Activated CD4-positive, alpha-beta T cell treated with anti-CD3 and anti-CD28 coated beads for 24 hours (primary cell): ENCODE measurements at places on chromosomes 11 and 22.

DNA sequence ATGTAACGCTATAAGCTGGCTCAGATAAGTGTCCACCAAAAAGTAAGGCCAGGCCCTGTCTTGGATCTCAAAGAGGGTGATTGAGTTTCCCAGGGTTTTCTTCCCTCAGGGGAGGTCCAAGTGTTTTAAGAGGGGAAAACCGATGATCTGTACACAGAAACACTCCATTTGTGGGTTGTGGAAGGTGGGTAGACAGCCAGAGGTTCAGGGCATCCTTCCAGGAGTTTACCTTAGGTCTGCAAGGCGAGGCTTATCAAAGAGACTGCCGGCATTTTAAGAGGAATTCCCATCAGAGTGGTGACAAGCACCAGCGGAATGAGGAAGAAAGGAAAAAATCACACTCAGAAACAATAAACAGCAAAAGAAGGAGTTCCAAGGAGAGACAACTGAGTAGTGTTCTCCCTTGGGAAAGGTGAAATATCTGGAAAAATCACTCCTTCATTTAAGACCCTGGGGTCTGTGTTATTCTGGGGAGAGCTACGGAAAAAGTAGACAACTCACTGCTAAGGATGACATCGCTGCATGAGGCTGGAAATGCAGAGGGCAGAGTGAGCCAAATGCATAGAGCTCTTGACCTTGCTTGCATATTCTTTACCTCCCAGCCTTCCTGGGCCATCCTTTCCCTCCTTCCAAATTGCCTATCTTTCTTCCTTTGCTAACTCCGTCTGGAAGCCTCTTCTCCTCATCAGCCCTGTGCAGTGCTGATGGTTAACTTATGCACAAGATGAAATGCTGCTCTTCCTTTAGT lies 22.1 kb upstream of the MMP7 start:
- no peak for DNase-seq

DNA sequence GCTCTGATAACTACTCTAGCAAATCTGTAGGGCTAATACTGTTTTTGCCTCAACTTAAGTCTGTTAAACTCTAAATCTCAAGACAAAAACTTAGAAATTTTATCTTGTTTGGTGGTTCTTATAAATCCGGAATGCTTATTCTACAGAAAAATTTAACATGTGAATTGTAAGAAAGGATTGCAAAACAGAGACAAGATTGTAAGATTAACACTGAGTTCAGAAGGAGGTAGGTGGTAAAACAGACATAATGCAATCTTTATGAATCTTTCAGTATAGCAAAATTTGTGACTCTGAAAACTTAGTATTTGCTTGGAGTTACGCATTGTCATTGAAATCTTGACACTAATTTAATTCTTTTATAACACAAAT lies 263.9 kb downstream of the SBF2 start:
- DNase-seq: no peak

DNA sequence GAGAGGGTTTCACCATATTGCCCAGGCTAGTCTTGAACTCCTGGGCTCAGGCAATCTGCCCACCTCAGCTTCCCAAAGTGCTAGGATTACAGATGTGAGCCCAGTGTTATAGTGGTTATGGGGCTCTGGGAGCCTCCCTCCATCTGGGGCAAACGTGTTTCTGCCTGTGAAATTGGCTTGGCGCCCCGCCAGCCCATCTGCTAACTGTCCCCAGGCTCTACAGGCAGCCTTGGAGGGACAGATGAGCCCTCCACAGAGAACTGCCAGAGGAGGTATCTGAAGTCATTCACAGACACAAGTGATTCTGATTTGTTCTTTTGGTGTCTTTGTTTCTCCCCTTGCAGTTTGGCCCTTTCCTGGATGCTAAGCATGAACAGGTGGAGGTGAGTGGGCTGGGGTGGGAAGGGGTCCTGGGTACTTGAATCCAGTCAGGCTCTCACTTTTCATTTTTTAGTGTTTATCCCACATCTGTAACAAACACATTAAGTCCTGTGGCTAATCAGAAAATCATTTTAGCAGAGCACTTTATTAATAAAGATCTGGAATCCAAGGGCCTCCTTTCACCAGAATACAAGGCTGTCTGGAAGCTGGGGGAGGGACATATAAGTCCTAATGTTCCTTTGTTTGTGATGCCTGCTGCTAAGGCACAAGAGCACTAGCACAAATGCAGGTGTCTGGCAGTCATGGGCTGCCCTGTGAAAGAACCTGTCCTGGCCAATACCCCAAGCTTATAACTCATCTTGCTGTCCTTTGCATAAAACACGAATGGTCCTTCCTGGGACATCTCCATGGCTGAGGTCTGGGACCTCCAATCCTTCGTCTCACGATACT lies 25.7 kb upstream of the CDC42EP2 start:
- no peak for DNase-seq

DNA sequence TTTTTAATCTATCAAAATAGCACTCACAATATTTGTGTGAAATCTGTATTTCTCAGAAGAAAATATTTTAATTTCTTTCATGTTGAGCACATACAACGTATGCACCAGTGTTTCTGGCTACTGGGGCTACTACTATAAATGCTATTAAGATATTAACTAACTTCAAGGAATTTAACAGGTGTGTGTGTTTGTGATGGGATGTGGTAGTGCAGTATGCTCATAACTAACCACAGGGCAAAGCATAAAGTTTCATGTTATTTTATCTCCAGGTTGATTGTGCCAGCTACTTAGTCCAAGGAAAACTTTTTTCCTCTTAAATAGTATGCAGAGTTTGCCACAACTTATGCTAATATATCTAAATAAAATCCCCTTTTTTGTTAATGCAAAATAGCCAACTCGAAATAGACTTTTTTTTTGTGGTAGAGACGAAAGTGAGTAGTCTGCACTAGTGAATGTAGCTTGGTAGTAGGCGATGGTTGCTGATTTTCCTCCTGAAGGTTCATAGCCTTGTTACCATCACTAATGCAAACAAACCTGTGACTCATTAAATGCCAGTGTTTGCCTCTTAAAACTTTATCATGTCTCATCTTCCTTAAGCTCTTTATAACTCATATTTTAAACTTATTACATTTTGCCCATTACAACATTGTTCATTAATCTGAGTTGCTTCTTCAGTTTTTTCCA lies 565.5 kb upstream of the ANO3 start:
- no peak for DNase-seq

GRCh38 chr22:48825802-48826520 lies 1001.7 kb downstream of the BRD1 start:
- DNase-seq: no peak

GRCh38 chr11:117384045-117384444 lies 56.4 kb downstream of the CEP164 start:
- DNase-seq: no peak

GRCh38 chr11:4527926-4528325 lies 17.1 kb upstream of the OR52M1 start:
- no peak for DNase-seq

DNA sequence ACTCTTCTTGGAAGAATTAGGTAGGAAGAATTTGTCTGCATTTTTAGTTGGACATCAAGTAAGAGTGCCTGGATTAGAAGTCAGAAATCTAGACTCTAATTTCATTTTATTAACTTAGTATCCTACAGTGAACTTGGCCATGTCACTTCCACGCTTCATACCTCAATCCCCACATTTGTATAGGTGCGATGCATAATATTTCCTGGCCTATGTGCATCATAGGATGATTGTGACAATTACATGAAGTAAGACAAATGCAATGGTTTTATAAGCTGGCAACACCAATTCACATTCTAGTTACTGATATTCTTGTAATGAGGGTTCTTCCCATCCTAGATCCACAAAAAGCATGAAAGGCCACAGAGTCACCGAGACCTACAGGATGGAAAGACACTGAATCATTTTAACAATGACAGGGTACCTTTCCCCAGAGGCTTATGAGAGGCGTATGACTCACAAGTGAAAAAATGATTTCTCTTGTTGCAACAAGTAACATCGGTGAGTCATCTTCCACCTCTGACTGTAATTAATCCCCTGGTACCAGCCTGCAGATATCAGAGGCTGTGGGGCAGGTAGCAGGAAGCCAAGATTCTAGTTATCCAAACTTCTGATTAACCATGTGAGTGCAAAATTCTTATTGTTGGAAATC lies 56.0 kb upstream of the OR5AK2 start:
- no peak for DNase-seq

DNA sequence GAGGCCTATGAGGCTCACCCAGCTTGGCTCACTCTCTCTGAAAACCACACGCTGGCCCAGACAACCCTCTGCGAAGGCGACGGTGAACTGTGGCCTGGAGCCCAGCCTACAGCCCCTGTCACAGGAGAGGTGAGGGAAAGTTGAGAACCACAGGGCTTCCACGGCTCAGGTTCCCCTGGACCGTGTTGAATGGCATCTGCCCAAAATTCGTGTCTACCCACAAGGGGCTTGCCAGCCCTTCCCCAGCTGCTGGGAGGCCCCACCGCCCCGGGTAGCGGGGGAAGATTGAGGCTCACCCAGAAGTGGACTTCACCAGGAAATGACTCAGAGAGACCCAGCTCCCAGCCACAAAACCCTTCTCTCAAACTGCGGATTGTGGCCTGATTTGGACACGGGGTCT lies 197.1 kb downstream of the CTTN start:
- DNase-seq: no peak

DNA sequence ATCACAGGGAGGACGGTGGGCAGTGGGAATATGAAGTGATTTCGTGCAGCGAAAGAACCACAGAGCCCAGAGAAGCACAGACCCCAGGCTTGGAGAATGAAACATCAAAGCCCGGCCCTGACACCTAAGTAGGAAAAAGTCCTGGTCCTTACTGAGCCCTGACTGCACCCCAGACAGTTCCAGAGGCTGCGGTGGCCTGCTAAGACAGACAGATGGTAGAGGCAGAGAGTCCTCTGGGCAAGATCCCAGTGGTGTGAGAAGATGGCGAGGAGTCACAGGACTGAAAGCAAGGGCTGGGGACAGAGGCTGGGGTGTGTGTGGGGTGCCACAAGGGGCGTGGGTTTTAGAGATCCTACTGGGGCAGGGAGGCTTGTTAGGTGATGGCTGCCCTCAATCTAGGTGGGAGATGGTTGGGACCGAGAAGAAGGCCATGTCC lies 3.7 kb downstream of the CBX6 start:
- no peak for DNase-seq

DNA sequence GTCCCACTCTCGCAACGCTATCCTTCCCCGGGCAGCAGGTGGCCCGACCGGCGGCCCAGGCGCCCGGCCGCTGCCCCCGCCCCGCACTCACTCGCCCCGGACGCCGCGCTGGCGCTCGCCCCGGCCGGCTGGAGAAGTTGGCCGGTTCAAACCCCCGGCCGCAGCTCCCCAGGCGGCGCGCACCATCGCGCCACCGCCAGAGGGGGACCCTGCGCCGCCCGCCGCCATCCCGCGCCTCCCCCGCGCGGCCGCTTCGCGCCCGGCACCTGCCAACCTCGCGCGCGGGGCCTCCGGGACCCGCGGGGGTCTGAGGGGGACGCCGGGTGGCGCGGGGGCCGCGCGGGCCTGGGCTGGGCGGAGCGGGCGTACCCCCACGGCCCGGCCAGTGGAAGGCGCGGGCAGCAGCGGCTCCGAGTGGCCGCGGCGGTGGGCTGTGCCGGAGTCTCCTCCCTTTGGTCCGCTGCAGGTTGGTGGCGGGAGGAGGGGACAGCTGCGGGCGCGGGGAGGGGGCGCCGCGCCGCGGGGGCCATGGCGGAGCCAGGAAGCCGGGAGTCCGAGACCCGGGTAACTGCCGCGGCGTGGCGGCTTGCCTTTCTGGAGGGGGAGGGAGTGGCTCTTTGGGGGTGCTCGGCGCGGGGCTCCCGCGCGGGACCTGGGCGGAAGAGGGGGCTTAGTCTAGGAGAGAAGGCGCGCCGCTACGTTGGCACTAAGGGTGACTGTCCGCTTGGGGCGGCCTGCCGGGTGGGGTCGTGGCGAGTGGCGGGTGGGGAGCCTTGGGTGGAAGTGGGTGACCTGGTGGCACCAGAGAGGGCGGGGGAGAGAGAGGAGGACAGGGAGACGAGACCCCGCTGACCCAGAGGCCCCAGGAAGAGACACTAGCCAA lies at the start of the genes MPST and TST:
Gene MPST, plus strand, starts transcription at position 434 of the 883 bp plus-strand sequence. Its CDS starts 95 bp downstream, at position 529.
Gene TST, minus strand, starts transcription at position 139 of the 883 bp plus-strand sequence. CDS start 715 bp downstream, outside the sequence.
- peak; percentile 6 for DNase-seq

GRCh38 chr11:2120359-2121100 lies 18.7 kb downstream of the IGF2 start:
- no peak for DNase-seq

DNA sequence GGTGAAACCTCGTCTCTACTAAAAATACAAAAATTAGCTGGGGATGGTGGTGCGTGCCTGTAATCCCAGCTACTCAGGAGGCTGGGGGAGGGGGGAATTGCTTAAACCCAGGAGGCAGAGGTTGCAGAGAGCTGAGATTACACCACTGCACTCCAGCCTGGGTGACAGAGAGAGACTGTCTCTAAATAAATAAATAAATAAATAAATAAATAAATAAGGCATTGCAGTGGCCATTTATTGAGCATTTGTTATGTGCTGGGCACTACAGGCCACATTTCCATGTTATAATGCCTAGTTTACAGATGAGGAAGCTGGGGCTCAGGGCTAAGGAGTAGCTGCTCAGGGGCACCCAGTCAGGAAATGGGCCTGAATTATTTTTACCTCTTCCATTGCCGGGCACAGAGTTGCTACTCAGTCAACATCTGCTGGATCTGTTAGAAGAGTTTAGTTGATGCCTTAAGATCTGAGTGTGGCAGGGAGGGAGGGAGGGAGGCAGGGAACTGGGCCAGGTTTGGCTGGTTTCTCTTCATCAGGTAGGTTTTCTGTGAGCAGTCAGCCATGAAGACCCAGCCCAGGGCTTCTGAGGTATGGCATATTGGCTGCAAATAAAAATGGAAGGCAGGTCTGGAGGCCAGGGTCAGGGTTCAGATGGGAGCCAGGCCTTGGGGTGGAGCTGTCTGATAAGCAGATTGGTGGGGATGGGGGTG lies 5.6 kb downstream of the PVALB start:
- no peak for DNase-seq

DNA sequence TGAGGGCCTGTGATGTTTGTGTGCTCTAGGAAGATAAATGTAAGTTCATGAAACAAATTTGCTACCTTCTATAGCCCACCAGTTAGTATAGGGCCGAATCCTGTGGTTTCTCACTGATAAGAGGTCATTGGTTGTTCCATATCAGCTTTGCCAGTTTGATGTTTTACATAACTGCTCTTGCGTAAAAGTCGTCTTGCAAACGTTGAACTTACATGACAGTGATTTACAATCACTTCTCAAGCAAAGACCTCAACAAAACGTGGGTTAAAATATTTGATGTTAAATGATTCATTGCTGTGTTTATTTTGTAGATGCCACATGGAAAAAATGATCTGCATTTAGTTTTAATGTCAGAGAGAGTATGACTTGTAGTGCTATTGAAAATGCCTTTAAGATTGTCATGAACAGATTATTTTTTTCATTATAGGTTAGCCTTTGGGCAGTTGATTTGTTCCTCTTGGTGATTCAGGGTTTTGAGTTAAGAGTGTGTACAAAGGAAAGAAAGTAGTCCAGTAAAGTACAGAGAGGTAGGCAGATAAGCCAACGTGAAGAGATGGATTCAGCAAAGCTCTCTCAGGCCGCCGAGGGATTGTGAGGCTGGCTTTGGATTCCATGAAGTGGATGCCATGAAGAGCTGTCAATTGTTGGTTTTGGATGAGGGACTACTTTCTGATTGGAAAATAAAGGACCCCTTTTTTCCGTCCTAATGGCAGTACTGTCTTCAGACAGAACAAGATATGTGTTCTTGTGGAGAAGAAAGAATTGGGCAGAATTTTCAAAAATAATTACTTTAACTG lies 2.6 kb downstream of the EWSR1 start:
- no peak for DNase-seq

DNA sequence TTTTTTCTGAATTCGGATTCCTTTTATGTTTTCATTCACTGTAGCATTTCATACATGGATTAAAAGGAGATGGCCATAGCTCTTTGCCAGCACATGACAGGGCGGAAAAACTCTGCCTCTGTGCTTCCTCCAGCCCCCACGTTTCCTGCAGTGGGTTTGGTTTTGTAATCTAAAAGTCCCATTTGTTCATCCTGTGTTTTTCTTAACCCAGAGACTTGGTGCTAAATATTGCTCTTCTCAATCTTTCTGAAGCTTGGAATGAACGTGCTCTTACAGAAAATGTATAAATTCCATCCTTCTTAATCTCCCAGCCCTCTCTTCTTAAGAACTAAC lies 89.9 kb downstream of the PPP6R3 start:
- DNase-seq: no peak
